ENCODE measurements at places on chromosomes 2 and 18. TPM values are rescaled to one million over a fixed set of nuclear protein-coding genes. Genes with fewer than 3 reads are reported as not detected.

DNA sequence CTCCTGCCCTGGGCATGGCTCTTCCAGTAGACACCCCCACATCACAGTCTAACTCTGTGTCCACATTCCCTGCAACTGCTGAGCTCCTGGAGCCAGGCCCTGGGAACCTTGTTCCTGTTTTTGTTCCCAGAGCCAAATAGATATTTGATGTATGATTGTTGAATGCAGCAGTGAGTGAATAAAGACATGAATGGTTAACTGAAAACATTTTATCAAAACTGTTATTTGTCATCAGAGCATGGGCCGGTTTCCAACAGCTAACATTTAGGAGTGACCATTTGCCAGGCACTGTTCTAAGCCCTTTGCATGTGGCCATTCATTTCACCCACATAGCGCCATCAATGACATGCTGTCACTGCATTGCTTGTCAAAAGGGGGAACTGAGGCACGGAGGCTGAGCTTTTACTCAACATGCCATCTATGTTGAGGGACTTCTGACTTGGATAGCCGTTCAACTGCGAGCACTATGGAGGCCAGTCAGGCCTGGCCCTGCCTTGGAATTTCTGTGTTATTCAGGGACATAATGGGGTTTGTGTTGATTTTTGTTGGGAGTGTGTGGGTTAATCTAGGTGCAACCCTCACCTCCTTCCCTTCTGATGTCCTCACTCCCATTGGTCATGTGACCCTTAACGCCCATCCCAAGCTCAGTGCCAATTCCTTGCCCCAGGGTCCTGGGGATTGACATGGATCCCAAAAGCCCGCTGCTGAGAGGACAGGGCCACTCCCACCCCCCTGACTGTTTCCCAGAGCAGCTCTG, 12.6 kb downstream of the IL1R1 start:
- H3K27me3 ChIP-seq: no peaks in the 10 kb centered on the region
- no peak overlapping the region for H3K4me3 ChIP-seq
- peak overlapping the region; percentile 83 for H3K27ac ChIP-seq

GRCh38 chr2:28915939-28916338, 21.5 kb downstream of the WDR43 start:
- no peaks in the 10 kb centered on the region for H3K4me1 ChIP-seq
- H3K27me3 ChIP-seq: no peaks in the 10 kb centered on the region
- H3K36me3 ChIP-seq: peaks cover 99% of the 10 kb centered on the region
- no peak for DNase-seq
- no peak overlapping the region for H3K4me3 ChIP-seq

DNA sequence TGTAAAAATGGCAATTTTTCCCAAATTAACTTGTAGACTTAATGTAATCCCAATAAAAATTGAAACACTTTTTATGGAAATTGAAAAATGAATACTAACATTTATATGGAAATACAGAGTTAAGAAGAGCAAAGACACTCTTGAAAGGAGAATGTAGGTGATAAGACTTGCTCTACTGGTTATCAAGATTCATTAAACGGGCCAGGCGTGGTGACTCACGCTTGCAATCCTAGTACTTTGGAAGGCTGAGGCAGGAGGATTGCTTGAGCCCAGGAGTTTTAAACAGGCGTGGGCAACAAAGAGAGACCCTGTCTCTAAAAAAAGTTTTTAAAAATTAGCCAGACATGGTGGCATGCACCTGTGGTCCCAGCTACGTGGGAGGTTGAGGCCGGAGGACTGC, 29.5 kb upstream of the ZNF396 start:
- no peaks in the 10 kb centered on the region for H3K27me3 ChIP-seq
- no peaks in the 10 kb centered on the region for H3K36me3 ChIP-seq
- no peak overlapping the region for H3K27ac ChIP-seq
- DNase-seq: no peak
- no peak overlapping the region for H3K4me3 ChIP-seq

- H3K36me3 ChIP-seq: no peaks in the 10 kb centered on the region
- H3K27me3 ChIP-seq: no peaks in the 10 kb centered on the region
- no peak overlapping the region for H3K4me3 ChIP-seq
- DNase-seq: no peak
- peaks cover 19% of the 10 kb centered on the region for H3K4me1 ChIP-seq
- peak overlapping the region; percentile 49 for H3K27ac ChIP-seq
Measured at GRCh38 chr2:105609746-105610402, 134.8 kb upstream of the NCK2 start.

- no peaks in the 10 kb centered on the region for H3K27me3 ChIP-seq
- no peaks in the 10 kb centered on the region for H3K36me3 ChIP-seq
- H3K4me1 ChIP-seq: no peaks in the 10 kb centered on the region
Measured at GRCh38 chr2:238703053-238703415, 144.9 kb upstream of the TWIST2 start.

DNA sequence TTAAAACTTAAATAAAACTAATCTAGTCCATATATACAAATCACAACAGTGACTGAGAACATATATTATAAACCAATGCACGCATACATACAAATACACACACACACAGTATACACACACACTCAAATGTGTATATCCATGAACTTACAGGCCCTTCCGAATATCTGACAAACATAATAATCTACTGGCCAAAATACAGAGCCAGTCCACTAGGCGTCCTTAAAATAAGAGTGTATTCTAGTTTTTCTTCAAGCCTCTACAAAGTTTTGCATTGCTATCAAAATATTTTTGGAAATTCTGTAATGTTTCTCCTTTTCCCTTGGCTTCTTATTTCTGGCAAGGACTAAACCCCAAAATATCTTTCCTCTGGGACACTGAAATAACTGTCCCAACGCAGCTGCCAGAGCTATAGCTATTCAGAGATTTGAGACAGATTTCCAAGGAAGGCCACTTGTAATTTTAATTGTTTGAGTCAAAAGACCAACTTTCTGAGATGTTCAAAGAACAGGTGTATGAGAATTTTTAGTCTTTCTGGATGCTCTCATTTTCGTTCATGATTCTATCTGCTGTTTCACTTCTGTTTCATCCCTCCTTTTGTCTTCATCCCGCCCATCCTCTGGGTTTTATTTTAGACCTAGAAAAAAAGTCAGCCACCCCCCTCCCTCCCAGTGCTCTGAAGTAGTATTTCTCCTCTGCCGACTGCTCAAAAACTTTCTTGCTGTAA, 24.1 kb upstream of the SP3 start:
- H3K27ac ChIP-seq: no peak overlapping the region
- H3K4me1 ChIP-seq: peaks cover 31% of the 10 kb centered on the region
- no peak overlapping the region for H3K4me3 ChIP-seq
- H3K27me3 ChIP-seq: no peaks in the 10 kb centered on the region
- H3K36me3 ChIP-seq: no peaks in the 10 kb centered on the region

- H3K36me3 ChIP-seq: no peaks in the 10 kb centered on the region
- no peak overlapping the region for H3K27ac ChIP-seq
- H3K27me3 ChIP-seq: no peaks in the 10 kb centered on the region
- no peak for DNase-seq
Measured at GRCh38 chr2:135096665-135097446, 44.8 kb downstream of the RAB3GAP1 start.

DNA sequence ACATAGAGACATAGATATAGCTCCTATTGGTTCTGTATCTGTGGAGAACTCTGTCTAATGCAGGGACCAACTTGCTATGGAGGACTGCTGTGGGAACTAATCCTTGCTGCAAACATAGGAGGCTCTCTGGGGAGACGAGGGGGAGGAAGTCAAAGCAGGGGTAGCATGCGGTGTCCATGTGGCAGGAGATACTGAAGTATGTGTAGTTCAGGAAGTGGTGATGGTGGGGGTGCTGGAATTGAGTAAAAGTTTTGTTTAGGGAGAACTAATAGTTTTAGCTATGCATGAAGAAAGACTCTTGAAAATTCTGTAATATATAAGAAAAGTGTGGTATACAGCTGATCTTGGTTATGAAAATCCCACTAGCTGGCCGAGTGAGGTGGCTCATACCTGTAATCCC, 62.0 kb downstream of the ANKRD44 start:
- no peaks in the 10 kb centered on the region for H3K27me3 ChIP-seq
- H3K4me3 ChIP-seq: no peak overlapping the region
- no peaks in the 10 kb centered on the region for H3K4me1 ChIP-seq
- no peak overlapping the region for H3K27ac ChIP-seq
- no peak for DNase-seq
- H3K36me3 ChIP-seq: no peaks in the 10 kb centered on the region

GRCh38 chr18:7683753-7684152, 116.6 kb downstream of the PTPRM start:
- H3K27me3 ChIP-seq: no peaks in the 10 kb centered on the region
- H3K4me3 ChIP-seq: no peak overlapping the region
- H3K27ac ChIP-seq: no peak overlapping the region
- no peak for DNase-seq
- no peaks in the 10 kb centered on the region for H3K4me1 ChIP-seq
- no peaks in the 10 kb centered on the region for H3K36me3 ChIP-seq

DNA sequence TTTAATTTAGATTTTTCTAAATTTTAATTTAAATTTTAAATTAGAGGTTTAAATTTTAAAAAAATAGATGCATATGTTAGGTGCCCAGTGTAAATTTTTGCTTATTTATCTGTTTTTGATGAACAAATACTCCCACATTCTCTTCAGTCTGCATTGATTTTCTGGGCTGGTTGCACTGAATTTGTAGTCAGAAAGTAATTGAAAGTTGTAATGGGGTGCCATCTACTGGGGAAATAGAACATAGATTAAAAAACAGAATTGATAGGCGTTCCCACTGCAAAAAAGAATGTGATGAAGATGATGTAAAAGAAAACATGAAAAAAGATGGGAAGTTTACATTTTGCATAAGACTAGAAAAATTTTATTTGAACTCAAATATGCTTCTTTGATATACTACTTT, 51.7 kb upstream of the CCDC85A start:
- H3K27me3 ChIP-seq: no peaks in the 10 kb centered on the region
- no peak overlapping the region for H3K4me3 ChIP-seq
- H3K4me1 ChIP-seq: no peaks in the 10 kb centered on the region
- H3K36me3 ChIP-seq: no peaks in the 10 kb centered on the region

The THUMPD2 gene
- total RNA-seq: 13.1 TPM

The RANBP2 gene
- 47.9 TPM for total RNA-seq

The UGT1A4 gene
- total RNA-seq: 7.4 TPM
